ENCODE measurements at places on chromosomes 7 and 10.

- DNase-seq: no peak
These were observed 1358.7 kb upstream of the SORCS1 start for GRCh38 chr10:108523016-108523800.

DNA sequence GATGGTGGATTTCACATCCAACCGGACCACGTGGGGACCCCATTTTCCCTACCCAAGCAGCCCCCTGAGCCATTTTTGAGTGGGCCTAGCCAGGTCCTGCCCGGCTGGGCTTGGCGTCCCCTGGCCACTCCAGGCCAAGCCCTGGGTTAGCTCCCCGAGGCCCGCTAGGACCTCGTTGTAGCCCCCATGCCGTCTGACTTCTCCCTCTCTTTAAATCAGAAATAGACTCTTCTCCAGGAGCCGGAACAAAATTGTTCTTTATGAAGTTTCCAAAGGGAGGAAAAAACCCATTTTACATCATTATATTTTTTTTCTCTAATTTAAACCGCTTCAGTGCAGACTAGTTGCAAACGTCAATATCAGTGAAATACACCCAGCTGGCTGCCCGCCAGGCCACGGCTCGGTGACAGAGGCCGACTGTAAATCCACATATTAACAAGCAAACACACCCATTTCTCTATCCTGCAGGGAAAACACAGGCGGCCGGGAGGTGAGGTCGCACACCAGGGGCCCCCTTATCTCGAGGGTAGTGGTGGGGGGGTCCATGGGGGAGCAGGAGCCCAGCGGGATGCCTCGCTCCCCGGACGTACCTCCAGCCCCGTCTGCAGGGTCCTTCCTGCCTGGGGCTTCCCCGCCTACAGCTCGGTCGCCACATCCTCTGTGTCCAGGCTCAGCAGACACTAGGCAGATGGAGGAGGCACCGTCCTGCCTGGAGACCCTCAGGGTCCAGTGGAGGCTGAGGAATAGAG, 72.7 kb downstream of the ELFN1 start:
- peak; percentile 51 for DNase-seq

DNA sequence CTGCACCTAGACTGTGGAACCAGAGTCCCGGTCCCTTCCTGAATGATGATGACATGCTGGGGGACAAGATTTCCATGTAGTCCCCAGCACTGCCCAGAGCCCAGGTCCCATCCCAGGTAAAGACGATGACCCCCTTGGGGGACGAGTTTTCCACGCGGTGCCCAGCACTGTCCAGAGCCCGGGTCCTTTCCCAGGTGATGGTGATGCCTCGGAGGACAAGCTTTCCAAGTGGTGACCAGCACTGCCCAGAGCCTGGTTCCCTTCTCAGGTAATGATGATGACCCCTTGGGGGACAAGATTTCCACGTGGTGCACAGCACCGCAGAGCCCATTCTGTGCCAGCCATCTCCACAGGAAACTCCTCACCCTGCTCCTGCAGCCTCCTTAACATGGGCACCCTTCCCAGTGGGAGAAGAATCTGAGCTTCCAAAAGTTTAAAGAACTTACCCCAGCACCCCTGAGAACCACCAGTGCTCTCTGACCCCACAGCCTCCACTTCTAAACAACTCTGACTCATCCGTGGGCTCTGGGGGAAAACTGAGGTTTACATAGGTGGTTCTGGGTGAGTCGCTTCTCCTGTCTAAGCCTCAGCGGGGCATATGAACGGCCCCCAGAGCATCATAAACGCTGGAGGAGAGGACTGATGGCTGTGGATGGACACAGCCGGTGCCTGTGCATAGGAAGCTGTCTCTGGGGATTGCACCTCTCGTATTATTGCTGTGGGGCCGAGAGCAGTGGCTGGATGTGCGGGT, 233.2 kb downstream of the TCERG1L start:
- DNase-seq: no peak

GRCh38 chr7:89311886-89312285, 516.3 kb upstream of the TEX47 start:
- DNase-seq: no peak

GRCh38 chr7:135102372-135102771, 45.5 kb upstream of the TMEM140 start:
- no peak for DNase-seq

GRCh38 chr10:4431114-4431863, 394.7 kb upstream of the AKR1E2 start:
- peak; percentile 86 for DNase-seq

DNA sequence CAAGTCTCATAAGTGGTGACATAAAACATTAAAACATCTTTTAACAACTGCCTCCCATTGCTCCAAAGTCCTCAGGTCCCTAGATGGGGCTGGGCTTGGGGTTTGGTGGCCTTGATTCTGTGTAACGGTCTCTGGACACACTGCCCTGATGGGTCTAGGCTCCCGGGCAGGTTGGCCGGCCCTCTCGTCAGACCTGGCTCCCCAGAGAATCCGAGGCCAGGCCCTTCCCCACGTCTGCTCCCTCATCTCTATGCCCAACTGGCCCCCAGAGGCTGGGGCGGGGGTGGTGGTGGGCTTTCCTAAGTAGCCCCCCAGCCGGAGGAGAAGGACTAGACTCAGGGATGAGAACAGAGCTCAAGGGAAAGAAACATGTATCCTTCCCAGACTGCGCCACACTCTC, 31.5 kb upstream of the EFCAB10 start:
- DNase-seq: no peak

DNA sequence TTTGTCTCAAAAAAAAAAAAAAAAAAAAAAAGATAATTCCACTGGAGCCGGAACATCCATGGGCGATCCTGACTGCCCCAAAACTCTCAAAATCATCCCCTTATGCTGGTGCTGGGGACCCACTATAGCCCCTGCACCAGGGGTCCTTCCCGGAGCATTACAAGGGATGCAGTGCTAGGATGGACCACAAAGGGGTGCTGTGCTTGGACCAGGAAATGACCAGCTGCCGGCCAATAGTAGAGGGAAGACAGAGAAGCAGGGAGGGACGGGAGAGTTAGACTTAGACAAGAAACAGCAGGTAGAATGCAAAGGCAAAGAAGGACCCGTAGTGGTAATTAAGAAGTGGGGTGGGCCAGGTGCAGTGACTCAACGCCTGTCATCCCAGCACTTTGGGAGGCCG, 40.5 kb downstream of the RCC1L start:
- DNase-seq: peak; percentile 51

DNA sequence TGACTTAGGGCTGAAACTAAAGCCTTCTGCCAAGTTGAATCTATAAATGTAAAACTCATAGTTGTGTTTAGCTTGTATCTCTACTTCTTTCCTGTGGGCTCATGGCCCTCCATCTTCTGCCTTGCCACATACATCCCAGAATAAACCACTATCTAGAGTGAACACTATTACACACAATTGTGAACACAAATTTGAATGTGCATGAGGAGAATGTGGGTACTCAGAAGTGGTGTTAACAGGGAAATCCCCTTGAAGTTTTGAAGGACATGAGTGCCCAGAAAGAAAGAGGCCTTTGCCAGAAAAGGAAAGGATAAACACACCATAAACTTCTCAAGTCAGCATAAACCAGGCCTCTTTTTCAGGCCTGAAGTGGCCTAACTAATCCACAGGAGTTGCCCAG, 20.2 kb upstream of the CCNJ start:
- DNase-seq: no peak
